D721Med (cell line): ENCODE measurements at places on chromosomes 3 and 15.

GRCh38 chr3:186283651-186284348 lies 78.2 kb downstream of the DGKG start:
- DNase-seq = no peak

- no peak for DNase-seq
Measured at GRCh38 chr3:99637016-99637367, 1.4 kb upstream of the COL8A1 start.

DNA sequence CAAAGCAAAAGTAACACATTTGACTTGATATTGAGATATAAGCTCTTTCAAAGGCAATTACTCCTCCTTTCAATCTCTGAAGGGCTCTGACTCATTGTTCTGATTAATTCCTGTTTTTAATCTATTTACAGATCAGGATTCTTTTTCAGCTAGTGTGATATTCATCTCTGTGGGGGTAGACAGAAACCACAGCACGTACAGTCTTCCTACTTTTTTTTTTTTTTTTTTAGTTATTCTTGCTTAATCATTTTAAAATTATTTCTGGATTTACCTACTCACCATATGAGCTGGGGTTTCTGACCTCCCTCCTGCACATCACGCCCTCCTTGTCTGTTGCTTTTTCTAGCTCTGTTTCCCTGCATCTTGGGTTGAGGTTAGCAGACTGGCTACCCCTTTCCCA lies 1.4 kb downstream of the CNTN3 start:
- DNase-seq = no peak

GRCh38 chr3:29745232-29745870 lies 464.5 kb downstream of the RBMS3 start:
- no peak for DNase-seq

- no peak for DNase-seq
Measured at GRCh38 chr3:168250415-168250861, 154.7 kb upstream of the GOLIM4 start.

DNA sequence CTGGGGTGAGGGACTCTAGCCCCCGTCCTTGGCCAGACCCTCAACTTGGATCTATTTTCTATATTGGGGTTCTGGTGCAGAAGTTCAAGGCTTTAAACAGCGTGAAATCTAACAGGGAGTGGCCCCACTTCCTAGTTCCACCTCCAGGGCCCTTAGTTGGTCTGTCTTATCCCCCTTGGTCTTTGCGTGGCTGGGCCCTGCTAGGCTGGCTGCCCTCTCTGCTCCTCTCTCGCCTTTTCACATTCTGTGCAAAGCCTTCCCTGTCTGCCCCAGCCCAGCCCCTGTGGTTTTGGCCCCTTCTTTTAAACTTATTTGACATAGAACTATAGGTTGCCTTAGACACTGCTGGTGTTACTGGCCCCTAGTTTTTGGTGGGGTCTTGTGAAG lies 5.6 kb downstream of the PPCDC start:
- no peak for DNase-seq

- peak; percentile 55 for DNase-seq
Measured at GRCh38 chr15:65792138-65792987, at the start of gene DENND4A. Gene DENND4A (minus strand): TSS chr15:65792293. CDS start chr15:65756450, 35,843 bp downstream.

- DNase-seq = no peak
Measured at GRCh38 chr3:143654906-143655305, 193.4 kb downstream of the SLC9A9 start.

DNA sequence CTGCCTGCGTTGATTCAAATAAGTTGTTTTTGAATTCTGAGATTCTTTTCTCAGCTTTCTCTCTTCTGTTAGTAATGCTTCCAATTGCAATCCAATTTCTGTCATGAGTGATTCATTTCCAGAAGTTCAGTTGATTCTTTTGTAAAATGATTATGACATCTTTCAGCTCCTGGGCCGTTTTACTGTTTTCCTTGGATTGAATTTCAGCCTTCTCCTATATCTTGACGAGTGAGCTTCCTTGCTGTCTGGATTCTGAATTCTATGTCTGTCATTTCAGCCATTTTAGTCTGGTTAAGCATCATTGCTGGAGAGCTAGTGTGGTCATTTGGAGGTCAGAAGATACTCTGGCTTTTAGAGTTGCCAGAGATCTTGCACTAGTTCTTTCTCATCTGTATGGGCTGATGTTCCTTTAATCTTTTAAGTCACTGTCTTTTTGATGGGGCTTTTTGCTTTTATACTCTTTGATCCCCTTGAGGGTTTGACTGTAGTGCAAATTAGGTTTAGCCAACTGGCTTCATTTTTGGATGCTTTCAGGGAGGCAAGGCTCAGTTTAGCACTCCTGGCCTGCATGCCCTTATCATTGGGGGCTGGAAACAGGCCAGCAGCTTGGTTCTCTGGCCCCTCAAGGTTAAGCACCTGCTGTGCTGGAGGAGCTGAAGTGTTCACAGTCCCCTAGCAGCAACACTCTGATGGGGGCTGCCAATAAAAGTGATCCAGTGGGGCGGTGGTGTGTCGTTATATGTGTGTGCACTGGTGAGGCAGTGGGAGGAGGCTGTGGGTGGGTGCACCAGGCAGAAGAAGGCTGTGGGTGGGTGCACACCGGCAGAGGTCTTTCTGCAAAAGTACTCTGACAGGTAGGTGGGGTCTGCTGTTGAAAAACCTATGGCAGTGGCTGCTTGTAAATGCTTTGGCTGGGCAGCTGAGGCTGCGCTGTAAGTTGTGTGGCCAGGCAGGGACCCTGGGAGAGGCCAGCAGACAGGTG lies 51.2 kb downstream of the MCTP2 start:
- DNase-seq = no peak

DNA sequence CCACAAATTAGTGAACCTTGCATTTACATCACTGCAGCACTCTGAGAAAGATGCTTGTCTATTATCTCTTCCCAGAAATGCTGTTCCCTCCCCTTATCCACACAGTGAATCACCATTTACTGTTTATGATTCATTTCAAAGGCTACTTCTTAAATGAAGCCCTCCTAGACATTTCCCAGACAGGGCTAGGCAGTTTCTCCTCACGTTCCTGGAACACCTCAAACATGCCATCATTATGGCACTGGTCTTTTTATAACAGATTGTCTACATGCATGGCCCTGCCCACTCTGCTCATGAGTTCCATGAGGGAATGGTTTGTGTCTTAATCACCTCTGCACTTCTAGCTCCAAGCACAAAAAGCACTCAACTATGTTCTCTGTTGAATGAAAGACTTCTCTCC lies 32.2 kb upstream of the TM2D3 start:
- no peak for DNase-seq

GRCh38 chr3:101038393-101038792 lies 45.2 kb upstream of the ABI3BP start:
- no peak for DNase-seq

DNA sequence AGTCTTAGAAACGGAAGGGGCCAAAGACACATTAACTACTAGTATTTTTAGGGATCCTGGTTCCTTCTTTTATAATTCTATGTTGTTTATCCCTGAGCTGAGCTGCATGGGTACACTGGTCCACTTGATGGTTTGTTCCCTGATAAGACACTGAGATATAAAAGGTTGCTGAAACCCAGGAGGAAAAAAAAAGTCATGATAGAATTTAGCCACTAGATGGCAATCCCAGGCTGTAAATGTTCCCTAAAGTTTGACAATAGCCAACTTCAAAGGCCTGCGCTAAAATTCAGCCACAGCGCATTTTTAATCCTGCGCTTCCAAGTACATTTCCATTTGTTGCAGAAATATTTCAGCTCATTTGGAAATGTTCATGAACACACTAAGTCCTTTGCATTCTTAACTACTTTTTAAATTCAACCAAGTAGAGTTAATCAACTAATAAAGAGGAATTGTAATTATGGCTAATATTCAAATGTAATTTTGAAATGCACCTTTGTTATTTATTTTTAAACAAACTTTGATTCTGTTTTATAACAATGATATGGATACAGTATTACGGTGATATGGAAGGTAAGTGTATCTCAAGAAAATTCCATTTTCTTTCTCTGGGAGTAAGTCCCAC lies 249.3 kb upstream of the FEZF2 start:
- no peak for DNase-seq

GRCh38 chr3:58635371-58636285 lies 30.9 kb downstream of the FAM3D start:
- DNase-seq = no peak

GRCh38 chr3:10260211-10260701 lies 12.0 kb downstream of the TATDN2 start:
- DNase-seq = no peak

DNA sequence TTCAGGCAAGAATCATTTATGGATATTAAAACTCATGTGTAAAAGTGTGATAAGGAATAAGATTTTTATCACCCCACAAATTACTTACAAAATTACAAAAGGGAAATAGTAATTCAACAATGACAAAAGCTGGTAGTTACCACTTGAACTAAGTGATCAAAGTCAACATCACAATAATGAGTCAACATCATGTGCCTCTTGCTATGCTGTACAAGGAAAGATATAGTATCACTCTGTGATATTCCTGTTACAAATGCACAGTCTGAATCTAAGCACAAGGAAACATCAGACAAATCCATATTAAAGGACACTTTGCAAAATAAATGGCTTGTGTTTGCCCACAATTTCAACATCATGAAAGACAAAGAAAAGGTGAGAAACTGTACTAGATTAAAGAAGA lies 90.5 kb upstream of the PLCL2 start:
- no peak for DNase-seq

DNA sequence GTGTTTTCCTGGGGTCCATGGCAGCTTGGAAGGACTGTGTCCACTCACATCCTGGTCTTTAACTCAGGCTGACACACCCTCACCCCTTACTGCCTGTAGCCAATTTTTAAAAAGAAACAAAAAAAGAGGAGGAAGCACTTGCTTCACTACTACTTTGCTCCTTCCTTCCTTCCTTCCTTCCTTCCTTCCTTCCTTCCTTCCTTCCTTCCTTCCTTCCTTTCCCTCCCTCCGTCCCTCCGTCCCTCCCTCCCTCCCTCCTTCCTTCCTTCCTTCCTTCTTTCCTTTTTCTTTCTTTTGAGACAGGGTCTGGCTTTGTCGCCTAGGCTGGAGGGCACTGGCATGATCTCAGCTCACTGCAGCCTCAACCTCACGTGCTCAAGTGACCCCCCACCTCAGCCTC lies 25.5 kb upstream of the AKAP13 start:
- DNase-seq = no peak
